ENCODE measurements at places on chromosomes 16 and 17. TPM values are rescaled to one million over a fixed set of nuclear protein-coding genes. Genes with fewer than 3 reads are reported as not detected.

TMC7 gene
- 0.13 TPM for total RNA-seq

DLX4 gene
- 0.66 TPM for total RNA-seq

TMEM88 gene
- 16.3 TPM for total RNA-seq

CDH15 gene
- not detected for total RNA-seq

ICAM2 gene
- 75.2 TPM for total RNA-seq

MVP gene
- total RNA-seq, result 158 TPM

GGT6 gene
- not detected for total RNA-seq

NPIPA5 gene
- total RNA-seq, result 3.5 TPM

TEX19 gene
- total RNA-seq, result not detected

GRIN2A gene
- total RNA-seq, result not detected

CACNG1 gene
- not detected for total RNA-seq

TLCD1 gene
- 1.4 TPM for total RNA-seq

PDILT gene
- not detected for total RNA-seq

YWHAE gene
- total RNA-seq, result 119 TPM

VTN gene
- total RNA-seq, result 1.9 TPM

ABCA8 gene
- not detected for total RNA-seq

DOK4 gene
- 3.1 TPM for total RNA-seq

HOXB2 gene
- total RNA-seq, result 12.1 TPM

All from T-cell (primary cell).